NCI-H146 (cell line): ENCODE measurements at places on chromosomes 13 and 19.

GRCh38 chr13:101747039-101747438 is 294.6 kb downstream of the ITGBL1 start:
- DNase-seq, result no peak

DNA sequence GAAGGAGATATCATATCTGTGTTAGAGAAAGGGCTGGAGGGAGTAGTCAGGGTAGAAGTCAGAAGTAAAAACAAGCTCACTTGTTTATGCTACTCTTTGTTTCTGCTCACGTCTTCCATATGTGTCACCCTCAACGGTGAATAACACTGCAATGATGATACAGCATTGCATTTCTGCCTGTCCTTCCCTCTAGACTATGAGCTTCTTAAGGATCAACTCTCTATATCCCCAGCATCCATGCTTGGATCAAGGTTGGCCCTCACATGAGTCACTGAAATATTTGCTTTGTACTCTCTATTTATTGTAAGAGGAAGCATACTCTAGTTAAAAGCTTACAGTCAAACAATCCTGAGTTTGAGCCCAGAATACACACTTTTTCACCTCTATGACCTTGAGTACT is 406.0 kb downstream of the RFC3 start:
- DNase-seq, result no peak

GRCh38 chr13:25686831-25687470 is 315.2 kb downstream of the ATP8A2 start:
- DNase-seq, result peak; percentile 96

- DNase-seq, result no peak
Observed at GRCh38 chr19:48967346-48968178, 2.5 kb downstream of the FTL start.
